Mucosa of gallbladder (tissue), 1 donor: ENCODE measurements at places on chromosomes 2 and 18.

DNA sequence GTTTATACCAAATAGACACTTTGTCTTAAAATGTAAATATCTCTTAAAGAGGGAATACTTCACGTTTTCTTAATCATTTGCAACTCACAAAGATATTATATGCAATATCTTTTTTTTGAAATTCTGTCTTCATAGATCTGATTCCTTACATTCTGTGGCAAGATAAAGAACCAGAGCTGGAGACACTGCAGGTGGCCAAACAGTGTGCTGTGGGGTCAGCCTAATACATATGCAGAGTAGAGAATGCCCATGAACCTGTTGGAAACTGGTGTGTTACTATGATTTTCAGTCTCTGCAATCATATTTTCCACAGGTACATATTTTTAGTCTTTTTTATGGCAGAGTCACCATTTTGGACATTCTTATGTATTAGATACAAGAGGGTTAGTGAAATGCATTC, 229.6 kb upstream of the CHST9 start:
- DNase-seq: no peak

DNA sequence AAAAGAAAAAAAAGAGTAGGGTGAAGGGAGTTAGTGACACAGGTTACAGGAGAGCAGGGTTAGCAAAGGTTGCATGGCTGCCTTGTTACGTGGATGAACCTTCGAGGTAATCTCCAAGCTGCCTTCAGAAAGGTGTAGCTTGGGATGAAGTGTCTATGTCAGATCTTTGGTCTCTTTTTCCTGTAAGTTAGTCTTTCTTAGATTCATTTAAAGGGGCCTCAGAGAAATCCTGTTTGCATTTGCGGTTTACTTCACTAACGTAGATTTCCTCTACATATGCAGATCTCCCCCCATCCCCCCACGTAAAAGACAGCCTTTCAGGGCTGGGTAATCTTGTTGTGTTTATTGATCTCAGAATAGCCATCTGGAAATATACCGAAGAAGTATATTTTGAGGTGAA, 83.7 kb downstream of the MTA3 start:
- DNase-seq: no peak

GRCh38 chr18:505483-506122, 5.1 kb upstream of the COLEC12 start:
- DNase-seq: no peak

GRCh38 chr2:120369250-120369649, 23.3 kb downstream of the INHBB start:
- DNase-seq: no peak

DNA sequence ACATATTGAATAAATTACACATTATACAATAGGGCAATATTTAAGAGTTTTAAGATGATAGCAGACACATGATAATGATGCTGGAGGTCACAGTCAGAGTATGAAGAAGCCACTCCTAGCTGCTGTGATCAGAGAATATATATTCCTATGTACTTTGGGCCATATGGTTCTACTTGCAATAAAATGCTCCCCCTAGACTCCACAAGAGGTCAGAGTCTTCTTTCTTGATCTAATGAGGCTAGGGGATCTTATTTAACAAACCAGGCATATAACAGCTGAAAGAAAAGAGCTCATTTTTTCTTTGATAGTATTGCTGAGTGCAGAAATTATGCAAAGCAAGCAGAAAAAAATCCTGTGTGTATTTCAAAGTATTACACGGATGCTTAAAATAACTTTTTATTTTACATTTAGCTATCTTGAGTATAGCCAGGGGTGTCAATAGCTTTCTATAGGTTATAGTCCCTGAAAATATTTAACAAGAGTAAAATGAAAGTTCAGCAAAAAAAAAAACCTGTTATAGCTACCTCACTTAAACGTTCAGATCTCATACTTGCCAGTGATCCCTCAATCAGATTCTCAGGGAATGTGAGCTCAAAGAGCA, 748.7 kb upstream of the CHAC2 start:
- no peak for DNase-seq

- no peak for DNase-seq
Observed at GRCh38 chr18:35180455-35180854, 60.4 kb upstream of the ZNF397 start.

DNA sequence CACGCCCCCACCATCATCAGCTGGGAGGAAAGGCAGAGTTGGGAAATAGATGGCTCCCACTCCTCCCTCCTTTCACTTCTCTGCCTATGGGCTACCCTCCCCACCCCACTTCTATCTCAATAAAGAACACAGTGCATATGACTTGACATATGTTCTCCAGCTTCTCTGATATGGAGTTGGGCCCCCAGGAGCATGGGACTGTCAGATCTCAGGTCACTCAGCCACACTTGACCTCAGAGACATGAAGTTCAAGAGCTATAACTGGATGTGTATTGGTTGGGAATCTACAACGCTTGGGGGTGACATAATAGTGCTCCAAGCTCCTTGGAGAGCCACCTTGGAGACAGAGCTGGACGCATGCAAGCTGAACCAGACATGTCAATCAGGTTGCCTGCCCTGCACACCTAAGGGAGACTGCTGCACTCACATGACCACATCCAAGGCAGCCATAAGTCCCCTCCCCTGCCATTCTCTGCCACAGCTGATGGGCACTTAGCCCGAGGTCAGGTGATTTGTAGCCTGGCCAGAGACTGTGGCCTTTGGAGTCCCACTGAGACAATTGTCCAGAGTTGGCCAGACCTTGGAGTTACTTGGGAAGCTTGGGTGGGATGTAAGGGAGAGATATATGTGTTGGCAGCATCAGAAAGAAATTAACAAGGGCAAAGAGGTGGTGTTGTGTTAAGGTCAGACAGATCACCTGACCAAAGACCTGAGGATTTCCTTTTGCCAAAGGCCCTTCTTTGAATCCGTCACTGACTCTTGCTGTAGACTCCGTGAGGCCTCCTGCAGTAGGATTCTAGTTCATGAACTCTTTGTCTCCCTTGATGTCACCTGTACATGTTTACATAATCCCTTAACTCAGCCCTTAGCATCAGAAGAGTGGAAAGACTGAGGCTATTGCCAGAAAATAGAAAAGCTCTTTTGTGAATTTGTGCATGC, 3.7 kb downstream of the INHA start:
- DNase-seq: no peak

GRCh38 chr2:179237209-179237946, 27.3 kb downstream of the SESTD1 start:
- no peak for DNase-seq

GRCh38 chr2:20027705-20028434, 15.4 kb upstream of the MATN3 start:
- no peak for DNase-seq

DNA sequence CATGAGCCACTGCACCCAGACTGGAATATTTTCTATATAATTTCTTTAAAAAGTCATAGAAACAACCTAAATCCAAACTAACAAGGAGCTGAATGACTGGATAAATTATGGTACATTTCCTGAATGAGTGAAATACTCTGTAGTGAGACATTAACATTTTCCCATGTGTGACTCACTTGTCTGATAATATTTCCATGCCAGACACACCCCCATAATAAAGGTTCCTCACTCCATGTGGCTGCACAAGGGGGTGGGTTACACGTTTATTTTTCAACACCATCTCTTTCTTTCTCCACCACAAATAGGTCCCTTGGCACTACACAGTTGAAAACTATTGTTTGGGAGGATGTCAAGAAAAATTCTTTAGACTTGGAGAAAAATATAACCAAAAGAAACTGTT, 266.3 kb upstream of the LYPD1 start:
- no peak for DNase-seq
